Stimulated activated CD4-positive, alpha-beta T cell treated with anti-CD3 and anti-CD28 coated beads, Interleukin-1b, Interleukin-23, amount 100 ng/mL, for 24 hours (primary cell): ENCODE measurements at places on chromosomes 7 and 10.
A peak's percentile ranks its signal among the peaks of the same experiment; 100 is the strongest.

- no peak for DNase-seq
These were observed 121.1 kb downstream of the WDR11 start for GRCh38 chr10:120972259-120972658.

DNA sequence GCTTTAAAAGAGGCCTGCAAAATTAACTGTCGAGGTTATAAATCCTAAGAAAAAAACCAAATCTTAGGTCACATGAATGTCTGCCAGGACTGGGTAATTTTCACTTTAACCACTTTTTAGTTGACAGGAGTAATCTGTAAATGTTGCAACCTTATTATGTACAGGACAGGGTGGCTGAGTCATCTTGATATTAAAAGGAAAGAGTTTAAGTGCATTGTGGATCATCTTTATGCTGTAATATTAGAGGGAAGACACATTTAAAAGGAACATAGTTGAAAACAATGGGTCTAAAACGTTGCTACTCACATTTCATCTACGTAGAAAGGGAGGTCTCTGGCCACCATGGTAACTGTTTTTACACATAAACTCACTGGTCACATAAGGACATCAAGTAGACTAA, 115.5 kb downstream of the LSMEM1 start:
- no peak for DNase-seq

- peak; percentile 5 for DNase-seq
These were observed 711 bp downstream of the FAM221A start for GRCh38 chr7:23680414-23681405.

- DNase-seq = no peak
These were observed 6.7 kb upstream of the PAXIP1 start for GRCh38 chr7:155009570-155010157.

DNA sequence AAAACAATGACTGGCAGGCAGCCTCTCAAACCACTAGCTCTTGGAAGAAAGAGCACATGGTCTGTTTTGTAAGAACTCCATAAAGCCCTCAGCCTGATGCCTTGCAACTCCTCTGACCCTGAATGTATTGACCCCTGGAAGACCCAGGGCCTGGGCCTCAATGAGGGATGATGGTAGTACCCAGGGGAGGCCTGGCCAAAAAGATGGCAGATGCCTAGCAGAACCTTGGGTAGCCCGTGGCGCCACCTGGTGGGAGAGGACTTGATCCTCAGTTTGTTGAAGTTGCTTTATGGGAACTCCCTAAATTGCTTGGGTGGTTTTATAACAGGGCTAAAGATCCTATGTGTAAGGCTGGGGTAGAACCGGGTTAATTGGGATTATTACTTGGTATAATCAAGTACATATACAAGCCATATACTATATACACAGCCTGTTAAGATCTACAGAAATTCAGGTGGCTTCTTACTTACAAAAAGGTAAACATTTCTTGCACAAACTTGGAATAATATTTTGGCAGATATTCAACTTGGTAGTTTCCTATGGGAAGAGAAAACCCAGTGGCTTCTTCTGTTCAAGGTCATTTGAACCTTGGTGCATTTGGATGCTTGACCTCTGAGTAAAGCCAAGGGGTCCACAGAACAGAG, 95.8 kb upstream of the CACUL1 start:
- peak; percentile 34 for DNase-seq

DNA sequence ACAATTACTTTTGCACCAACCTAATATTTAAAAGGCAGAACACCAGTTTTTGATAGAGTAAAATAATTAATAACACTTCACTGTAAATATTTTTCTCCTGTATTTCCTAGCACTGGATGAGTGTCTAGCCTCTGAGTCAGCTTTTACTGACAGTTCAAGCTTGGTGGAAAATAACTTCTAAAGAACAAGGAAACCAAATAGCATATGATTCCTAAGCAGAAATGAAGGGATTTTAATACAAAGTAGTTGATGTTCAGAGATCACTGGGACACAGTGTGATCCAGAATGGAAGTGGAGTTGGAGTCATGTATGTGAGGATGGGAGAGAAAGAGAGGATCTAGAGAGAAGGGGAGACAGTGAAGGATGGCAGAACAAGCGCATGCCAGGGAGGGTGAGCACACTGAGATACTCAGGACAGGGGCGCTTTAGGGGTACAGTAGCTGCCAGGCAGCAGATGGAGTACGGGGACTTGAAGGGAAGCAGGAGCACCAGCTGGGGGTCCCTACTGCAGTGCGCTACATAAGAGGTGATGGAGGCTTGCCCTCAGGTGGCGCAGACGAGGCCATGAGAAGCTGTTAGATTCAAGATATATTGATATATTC, 117.9 kb upstream of the KLF6 start:
- no peak for DNase-seq

- no peak for DNase-seq
These were observed 24.4 kb downstream of the GLI3 start for GRCh38 chr7:42212541-42213090.

- no peak for DNase-seq
These were observed 59.4 kb downstream of the MTPN start for GRCh38 chr7:135917721-135918120.

DNA sequence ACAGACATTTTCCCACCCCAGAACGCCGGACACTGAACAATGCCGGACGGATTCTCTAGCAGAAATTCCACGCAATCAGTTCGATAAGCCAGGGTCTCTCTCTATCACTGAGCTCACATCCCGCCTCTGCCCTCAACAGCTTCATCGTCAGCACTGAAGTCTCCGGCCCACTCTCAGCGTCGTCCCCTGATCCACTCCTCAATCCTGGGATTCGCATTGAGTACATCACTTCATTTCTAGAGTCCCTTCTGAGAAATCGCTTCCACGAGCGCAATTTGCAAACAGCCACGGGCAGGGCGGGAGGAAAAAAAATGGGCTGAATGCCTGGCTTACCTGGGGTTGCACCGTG, 365 bp downstream of the YME1L1 start:
- no peak for DNase-seq

- DNase-seq = no peak
These were observed 5.6 kb upstream of the ZNF518A start for GRCh38 chr10:96124230-96125141.

GRCh38 chr7:140656548-140657515, 15.9 kb upstream of the ADCK2 start:
- no peak for DNase-seq

GRCh38 chr10:128645486-128645885, 519.3 kb upstream of the MKI67 start:
- no peak for DNase-seq

DNA sequence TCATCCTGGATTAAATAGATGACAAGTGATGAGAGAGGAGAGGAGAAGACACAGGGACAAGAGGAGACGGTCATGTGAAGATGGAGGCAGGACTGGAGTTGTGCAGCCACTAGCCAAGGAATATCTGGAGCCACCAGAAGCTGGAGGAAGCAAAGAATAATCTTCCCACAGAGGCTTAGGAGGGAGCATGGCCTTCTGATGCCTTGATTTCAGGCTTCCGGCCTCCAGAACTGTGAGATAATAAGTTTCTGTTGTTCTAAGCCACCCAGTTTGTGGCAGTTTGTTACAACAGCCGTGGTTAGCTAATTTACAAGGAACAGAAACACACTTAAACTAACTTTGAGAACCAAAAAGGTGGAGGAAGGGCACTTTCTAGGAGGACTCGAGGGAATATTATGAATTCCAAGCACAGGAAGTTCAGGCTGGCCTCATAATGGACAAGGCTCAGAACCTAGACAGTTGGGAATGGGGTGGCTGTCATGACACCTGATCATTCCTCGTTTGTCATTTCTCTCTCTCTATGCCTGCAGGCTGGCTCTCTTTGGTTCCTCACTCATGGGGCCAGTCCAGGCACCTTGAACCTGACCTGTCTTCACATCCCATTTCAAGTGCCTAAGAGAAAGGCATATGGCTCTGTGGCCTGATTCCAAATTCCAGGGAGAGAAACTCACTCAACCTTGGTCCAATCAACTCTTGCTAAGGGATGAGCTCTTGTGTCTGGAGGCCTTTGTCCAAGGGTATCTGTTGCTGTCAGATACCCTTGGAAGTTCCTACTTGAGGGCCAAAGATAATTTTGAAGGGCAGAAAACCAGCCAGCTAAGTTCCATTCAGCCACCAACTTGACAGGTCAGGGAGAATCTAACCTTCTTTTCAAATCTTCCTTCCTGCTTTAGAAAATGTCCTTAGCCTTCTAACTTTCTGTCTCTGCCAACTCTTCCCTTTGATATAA, 33.5 kb upstream of the PDZD8 start:
- no peak for DNase-seq

DNA sequence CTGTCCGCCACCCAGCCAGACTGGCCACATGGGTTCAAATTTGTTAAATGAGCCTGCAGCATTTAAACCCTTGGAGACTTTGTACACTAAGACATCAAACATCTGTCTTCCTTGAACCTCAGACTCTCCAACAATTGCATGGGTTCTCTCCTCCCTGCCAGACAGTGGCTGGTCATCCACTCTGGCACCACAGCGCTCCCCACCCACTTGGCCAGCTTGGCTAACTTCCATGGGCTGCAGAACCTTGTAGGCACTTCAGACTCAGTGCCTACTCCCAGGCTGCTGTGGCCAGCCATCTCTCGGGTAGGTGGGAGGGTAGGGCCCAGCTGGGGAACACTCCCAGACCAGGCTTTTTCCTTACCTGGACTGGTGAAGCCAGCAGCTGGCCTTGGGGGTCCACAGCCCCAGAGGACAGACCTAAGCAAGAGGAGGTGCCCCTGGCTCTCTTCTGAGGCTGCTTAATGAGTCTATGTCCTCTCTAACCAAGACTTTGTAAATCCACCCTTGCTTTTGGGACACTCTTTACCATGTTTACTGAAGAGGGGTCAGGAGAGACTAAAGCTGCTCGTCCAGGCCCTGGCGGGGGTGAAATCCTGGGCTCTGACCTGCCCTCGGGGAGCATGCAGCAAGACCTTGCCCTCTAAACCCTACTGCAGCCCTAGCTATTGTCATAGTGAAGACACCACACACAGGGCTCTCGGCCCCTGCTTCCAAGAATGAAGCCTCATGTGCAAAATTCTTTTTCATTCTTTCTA, 82.7 kb downstream of the ARHGAP22 start:
- DNase-seq = no peak

DNA sequence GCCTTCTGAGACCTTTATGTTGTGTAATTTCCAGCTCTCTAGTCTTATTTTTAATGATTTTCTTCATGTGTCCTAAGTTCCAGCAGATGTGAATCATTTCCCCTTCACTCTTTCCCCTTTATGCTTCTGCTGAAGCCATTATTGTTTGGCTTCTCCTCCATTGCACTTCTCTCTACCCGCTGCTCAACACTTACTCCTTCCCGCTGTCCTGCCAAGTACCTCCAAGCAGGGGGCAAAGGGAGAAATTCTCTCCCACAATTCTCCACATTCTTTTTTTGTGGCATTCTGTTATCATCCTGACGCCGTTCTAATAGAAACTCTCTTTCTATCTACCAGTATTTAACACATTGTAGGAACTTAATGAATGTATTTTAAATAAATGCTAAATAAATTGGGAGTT, 388.9 kb upstream of the TPK1 start:
- no peak for DNase-seq

GRCh38 chr7:148276314-148277041, 314.1 kb upstream of the C7orf33 start:
- DNase-seq = no peak

- no peak for DNase-seq
These were observed 65.9 kb downstream of the FAM204A start for GRCh38 chr10:118276204-118276603.

DNA sequence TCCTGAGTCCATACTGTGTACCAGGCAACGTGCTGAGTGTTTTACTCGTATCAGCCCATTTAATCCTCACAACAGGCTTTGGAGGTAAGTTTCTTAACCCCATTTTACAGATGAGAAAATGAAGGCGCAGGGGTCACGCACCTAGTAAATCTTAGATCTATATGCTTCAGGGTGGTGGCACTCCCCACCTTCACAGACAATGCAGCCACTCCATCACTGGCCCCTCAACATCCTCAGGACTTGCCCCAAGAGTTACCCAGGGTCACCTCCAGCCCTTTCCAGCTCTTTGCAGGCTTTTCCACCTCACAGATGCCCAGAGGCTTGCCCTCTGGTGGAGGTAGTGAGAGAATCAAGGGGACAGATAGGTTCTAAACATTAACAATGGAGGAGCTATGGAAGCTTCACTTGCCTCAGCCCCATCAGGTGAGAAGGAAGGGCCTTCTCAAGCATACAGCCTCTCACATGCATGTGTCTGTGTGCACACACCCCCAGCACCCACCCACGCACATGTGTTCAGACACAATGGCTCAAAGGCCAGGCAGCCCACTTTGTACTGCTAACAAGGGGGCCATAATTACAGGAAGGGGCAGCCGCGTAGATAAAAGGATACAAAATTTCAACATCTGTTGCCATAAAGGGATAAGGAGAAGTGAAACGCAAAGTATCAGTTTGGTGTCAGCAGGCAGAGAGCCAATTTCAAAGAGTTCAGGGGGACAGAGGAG, 29.1 kb downstream of the DPCD start:
- DNase-seq = no peak

GRCh38 chr10:29285624-29286051, 3.2 kb upstream of the LYZL1 start:
- DNase-seq = no peak

- no peak for DNase-seq
These were observed 255.4 kb upstream of the LRGUK start for GRCh38 chr7:133871757-133872156.

GRCh38 chr10:67036808-67037207, 111.0 kb downstream of the LRRTM3 start:
- no peak for DNase-seq

DNA sequence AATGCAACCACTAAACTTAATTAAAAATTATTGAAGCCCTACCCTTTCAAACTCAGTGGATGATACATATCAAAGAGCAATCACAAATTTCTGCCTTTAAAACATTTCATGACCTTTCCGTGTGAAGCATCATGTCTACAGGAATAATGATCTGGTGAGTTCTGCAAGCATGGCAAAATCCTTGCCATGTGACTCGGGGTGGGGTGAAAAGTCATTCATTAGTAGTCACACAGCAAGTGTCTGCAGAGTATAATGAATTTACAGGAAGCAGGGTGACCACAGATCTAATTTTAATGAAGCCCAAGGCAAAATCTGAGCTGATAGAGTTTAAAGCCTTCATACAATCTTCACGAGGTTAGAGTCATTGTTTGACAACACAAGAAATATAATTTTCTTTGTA, 351.9 kb downstream of the THSD7A start:
- DNase-seq = no peak

DNA sequence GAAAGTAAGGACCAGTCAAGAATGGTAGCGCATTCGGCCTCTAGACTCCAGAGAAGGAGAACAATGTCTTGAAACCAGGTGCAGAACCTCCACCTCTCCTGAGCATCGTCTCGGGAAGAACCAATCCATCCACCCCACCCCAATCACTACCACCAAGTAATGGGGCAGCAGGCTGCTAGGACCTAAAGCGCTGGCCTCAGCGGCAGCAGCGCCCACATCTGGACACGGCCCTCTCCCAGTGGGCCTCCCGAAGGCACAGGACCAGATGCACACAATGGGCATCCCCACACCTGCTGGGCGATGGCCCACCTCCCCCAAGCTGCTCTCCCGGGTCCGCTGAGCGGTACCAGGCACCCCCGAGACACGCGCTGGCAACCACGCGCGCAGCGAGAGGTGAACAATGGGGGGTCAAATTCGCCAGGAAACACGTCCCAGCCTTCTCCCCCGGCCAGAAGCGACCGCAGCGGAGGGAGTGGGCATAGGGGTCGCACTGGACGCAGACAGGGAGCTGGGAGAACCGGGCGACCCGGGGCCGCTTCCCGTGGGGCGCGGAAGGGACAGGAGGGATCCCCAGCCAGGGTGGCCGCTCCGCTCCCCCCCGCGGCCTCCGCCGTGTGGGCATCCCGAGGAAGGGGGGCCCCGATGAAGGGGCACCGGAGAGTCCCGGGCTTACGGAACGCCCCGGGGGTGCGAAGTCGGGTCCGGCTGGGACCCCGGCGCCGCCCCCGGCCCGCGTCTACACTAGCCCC, 506 bp downstream of the CTTNBP2 start:
- DNase-seq = no peak
